Stimulated activated naive CD8-positive, alpha-beta T cell treated with anti-CD3 and anti-CD28 coated beads, Interleukin-15, Interleukin-2, amounts not matched to agents 100 U/mL and 50 U/mL, for 24 hours (primary cell): ENCODE measurements at places on chromosomes 2 and 18.

DNA sequence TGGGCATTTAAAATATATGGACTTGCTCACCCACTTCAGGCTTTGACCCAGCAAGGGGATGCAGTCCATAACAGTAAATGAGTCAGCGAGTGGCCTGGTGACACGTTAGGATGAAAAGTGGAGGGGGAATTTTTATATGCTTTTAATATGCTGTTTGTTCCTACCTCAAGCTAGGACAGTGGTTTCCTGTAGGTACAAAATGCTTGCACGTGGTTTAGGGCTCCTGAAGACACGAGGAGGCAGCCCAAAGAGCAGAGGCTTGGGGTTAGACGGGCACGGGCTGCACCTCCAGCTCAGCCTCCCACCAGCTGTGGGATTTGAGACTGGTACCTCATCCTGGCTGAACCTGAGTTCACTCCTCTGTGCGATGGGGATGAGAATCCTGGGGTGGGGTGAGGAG lies 306.2 kb upstream of the CXCR4 start:
- DNase-seq = peak; percentile 15

GRCh38 chr2:160606341-160606740 lies 112.7 kb upstream of the RBMS1 start:
- no peak for DNase-seq

- DNase-seq = peak; percentile 85
Observed at GRCh38 chr2:172461591-172462372, 34.4 kb downstream of the ITGA6 start.

DNA sequence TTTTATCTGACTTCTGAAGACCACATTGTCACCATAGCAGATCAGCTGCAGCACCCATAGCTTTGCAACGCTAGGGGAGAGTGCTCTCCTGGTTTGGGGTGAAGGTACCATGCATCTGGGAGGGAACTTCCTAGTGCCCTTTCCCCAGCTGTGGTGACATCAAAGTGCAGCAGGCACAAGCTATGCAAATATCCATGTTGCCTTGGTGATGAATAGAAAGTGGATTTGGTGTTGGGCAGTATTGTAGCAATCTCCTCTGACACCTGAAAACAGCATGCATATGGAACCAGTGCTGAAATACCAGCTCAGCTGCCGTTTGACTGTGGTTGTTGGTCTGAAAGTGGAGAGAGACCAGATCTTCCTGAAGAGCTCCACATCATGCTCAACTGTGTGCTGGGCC lies 37.1 kb downstream of the BCL2L11 start:
- DNase-seq = no peak

GRCh38 chr2:219641390-219642068 lies 14.1 kb downstream of the SLC4A3 start:
- no peak for DNase-seq

DNA sequence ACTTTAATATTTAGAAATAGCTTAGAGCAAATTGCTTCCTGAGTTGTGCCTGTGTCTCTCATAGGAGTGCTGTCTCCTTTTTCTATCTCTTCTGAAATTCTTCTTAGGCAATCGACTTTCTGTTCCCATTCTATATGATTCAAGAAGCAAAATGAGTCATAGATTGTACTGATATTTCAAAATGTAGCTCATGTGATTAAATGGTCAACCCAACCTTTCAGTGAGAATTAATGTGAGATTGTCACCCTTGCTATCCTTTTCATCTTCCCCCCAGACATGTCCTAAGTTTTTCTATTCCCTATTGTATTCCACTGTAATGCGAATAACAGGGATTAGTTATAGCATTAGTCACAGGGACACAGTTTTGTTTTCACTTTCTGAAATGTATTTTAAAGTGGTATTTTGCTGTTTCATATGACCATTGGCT lies 413.6 kb downstream of the THSD7B start:
- DNase-seq = no peak

GRCh38 chr2:104429639-104430358 lies 424.1 kb upstream of the POU3F3 start:
- DNase-seq = no peak

DNA sequence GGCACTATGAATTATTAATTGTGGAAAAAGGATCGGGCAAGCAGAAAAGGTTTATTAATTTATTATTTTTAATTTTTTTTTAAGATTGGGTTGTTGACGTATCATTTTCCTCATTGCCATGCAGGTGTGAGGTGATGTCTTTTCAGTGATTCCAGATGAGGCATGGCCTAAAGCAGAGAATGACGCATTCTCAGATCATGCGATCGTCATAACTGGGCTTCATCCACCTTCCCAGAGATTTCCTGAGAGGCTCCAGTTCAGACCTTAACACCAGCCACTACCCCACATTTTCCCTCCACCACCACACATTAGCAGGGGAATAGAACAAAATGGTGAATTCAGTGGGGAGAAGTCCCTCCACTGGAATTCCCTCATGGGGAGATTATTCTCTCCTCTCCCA lies 518.4 kb upstream of the SPHKAP start:
- no peak for DNase-seq

DNA sequence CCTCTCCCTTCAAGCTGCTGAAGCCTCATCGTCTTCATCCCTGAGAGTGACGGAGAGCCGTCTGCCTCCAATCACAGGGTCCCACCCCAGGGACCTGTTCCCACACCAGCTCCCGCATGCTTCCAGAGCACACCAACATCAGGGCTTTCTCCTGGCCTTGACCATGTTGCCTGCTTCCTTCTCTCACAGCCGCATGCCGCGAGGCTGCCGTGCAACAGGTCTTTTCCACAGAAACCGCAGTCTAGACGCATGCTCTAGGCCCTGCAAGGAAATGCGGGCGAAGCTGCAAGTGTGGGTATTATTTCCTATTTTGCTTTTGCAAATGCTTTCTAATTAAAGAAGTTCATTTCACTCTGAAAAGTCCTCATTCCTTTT lies 277.8 kb downstream of the EIPR1 start:
- no peak for DNase-seq

GRCh38 chr18:23151414-23152099 lies 16.3 kb downstream of the CABLES1 start:
- no peak for DNase-seq

DNA sequence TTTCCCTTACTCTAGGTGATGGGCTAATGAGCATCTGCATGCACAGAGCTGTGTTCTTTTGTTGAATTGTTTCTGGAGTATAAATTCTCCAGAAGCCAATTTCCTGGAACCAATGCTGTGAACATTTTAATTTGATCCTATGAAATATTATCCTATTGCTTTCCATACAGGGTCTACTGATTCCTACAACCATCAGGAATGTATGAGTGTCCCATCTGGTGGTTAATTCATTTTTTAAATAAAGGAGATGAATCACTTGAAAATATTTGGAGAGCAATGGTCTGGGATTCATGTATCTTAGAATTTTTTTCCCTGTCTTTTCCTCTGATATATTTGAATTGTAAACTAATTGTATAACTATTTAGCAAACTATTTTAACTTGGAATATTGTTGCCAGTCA lies 14.0 kb downstream of the KIF5C start:
- DNase-seq = no peak

DNA sequence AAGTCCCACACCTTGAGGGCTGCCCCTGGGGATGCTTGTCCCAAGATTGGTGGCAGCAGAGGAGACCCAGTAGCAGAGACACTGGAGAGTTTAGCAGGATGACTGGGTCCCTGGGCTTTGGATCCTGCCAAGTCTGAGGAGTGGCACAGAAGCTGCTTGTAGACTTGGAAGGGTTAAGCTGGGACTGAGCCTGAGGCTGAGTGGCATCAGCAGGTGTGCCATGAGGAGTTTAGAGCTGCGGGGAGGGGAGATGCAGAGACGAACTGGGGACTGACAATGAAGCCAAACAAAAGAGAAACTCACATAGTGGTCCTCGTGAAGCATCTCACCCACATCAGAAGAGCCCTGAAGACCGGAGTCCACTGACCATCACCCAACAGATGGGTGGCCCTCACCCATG lies 329.7 kb upstream of the KLHL29 start:
- DNase-seq = no peak

- DNase-seq = no peak
Observed at GRCh38 chr18:23671564-23671963, 8.9 kb upstream of the ANKRD29 start.

DNA sequence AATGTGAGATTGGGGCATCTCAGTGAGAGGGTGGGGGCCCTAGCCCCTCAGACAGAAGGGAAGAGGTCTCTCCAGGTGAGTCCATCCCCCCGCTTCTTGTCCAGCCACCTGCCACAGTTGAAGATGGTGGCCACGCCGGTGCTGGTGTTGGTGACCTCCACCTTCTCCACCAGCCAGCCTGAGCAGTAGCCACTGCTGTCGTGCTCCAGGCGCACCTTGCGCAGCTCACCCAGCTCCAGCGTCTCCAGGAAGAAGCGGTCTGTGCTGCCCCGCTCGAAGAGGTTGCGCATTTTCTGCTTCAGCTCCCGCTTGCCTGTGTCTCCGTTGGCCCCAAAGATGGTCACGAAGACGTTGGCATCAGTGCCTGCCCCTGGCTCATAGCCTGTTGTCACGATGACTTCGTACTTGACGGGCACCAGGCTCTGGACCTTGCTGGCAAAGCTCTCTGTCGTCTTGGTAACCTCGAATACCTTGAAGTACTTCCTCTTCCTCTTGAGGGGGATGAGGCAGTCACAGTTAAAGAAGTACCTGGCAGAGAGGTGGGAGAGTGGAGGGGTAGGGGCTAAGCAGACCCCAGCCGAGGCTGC lies 179.5 kb downstream of the LOXHD1 start:
- no peak for DNase-seq

- no peak for DNase-seq
Observed at GRCh38 chr2:182826064-182826463, 40.4 kb downstream of the FRZB start.

GRCh38 chr2:43139996-43140621 lies 86.3 kb downstream of the ZFP36L2 start:
- no peak for DNase-seq

DNA sequence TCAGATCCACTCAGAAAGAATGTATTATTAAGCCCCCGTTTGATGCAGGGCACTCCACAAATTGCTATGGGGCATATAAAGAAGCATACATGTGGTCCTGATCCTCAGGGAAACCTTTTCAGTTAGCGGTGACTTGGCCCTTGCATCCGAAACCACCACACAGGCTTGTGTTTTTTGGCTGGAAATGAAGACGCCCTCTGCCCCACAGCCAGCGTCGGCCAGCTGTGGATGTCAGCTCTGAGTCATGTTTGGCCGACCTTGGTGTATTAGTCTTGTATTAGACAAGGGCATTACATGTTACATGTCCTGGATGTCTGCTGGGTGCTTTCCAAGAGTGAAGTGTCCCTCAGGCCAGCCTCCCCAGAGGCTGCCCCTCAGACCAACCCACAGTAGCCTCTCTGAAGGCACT lies 107.6 kb upstream of the MAP3K20 start:
- DNase-seq = no peak

DNA sequence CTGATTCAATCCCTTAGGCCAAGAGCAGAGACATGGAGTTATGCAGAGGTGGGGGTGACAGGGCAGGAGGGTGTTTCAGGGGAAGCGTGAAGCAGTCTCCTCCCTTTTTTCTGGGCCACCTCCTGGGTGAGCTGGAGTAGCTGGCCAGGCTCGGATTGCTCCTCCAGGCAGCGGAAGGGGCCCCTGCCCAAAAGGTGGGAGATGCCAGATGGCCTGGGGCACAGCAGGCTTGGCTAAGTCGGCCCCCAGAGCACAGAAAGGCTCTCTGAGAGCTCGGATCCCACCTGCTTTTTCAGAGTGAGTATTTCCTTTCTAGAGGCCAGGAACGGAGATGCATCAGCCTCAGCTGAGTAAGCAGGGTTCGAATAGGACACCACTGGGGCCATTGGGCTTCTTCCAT lies 196.9 kb downstream of the ANKRD30B start:
- DNase-seq = no peak

DNA sequence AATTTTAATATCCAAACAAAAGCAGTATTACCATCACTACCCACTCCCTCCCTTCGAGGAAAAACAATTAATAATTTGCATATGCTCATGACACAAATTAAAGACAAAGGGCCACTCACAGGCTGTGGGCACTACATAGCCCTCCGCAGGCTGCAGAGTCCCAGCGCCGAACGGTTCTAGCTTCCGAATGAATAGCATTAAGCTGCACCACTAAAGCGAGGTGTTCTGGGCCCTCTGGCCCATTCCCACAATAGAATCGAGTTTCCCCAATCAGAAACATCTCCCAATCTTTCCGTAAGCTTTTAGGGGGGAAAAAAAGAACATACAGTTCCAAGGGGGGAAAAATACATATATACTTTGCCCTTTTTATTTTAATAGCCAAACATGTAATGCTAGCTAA lies 14.5 kb upstream of the SIX3 start:
- DNase-seq = no peak

DNA sequence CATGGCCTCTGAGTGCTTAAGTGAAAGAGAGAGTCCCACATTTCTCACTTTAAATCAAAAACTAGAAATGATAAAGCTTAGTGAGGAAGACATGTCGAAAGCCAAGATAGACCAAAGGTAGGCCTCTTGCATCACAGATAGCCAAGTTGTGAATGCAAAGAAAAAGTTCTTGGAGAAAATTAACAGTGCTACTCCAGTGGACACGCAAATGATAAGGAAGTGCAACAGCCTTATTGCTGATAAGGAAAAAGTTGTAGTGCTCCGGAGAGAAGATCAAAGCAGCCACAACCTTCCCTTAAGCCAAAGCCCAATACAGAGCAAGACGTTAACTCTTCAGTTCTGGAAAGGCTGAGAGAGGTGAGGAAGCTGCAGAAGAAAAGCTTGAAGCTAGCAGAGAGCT lies 32.1 kb downstream of the PSMD1 start:
- DNase-seq = no peak

DNA sequence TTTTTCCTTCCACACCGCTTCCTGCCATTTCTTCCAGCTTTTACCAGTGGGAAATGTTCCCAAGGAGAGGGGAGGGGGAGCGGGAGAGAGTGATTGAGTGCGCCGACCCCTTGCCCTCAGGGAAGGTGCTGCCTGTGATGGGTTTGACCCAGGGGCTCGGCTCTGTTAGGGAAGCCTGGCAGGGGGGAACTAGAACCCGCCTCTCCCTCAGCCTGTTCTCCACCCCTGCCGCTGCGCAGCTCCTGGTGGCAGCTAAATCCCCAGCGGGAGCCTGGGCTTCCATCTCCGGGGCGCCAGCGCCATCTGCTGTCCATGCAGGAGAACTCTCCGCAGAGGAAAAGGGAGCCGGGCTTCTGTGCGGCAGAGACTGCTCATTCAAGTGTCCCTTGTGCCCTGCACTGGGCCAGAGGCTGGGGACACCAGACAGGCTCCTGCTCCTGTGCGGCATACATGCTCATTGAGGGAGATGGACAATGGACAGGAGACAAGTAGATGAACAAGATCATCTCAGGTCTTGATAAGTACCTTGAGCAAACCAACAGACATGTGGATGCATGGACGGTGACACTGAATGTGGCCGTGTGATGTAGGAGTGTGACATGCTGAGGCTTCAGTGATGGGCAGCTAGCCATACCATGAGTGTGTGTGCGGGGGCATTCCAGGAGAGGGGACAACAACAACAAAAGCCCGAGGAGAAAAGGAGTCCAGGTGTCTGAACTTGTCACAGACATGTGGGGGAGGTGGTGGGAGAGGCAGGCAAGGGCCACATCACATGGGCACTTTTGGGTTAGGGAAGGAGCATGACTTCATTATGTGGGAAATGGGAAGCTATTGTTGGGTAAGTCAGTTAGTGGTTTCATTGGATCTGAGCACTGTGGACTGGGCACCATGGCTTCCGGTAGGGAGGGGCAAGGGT lies 13.3 kb downstream of the CHPF start:
- DNase-seq = peak; percentile 91

GRCh38 chr2:206275312-206276055 lies 1.0 kb downstream of the ZDBF2 start:
- DNase-seq = no peak
